CD4-positive, alpha-beta T cell (primary cell): ENCODE measurements at places on chromosomes 7 and 10.

GRCh38 chr7:120272261-120272660 is 714 bp upstream of the KCND2 start:
- DNase-seq: no peak

GRCh38 chr7:49483142-49483541 is 290.3 kb upstream of the VWC2 start:
- no peak for DNase-seq

DNA sequence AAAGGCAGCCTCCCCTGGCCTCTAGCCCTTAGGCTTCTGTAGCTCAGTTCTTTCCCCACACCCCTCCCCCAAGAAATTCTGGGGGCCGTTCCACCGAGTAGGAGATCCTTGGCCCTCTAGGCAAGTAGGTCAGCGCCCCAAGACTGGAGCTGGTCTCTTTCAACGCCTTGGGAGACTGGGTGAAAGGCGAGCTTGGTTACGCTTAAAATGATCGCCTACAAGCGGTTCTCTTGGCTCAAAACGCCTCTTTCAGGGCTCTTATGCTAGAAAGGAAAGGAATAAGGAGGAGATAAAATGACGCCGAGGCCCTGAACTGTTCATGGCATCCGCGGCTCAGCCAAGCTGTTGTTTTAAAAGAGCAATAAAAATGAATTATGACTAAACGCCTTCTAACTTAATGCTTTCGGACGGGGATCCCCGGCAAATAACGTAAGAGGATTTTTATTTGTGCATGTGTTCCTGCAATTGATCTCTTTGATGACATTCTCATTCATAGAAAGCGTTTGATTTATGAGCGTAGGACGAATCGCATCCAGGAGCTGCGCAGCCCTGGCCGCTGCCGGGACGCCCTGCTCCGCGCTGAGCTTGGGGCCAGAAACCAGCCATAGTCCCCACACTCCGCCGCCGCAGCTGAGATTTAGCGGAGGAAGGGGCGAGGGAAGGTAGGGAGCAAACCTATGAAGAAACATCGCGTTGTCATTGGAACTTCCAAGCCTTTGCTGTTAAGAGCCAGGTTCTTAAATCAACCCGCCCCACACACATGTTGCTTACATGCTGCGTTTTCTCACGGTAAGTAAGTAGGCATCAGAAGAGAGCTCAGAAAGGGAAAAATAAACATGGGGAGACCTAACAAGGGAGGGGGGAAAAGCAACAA is 3.0 kb upstream of the HOXA1 start:
- no peak for DNase-seq

DNA sequence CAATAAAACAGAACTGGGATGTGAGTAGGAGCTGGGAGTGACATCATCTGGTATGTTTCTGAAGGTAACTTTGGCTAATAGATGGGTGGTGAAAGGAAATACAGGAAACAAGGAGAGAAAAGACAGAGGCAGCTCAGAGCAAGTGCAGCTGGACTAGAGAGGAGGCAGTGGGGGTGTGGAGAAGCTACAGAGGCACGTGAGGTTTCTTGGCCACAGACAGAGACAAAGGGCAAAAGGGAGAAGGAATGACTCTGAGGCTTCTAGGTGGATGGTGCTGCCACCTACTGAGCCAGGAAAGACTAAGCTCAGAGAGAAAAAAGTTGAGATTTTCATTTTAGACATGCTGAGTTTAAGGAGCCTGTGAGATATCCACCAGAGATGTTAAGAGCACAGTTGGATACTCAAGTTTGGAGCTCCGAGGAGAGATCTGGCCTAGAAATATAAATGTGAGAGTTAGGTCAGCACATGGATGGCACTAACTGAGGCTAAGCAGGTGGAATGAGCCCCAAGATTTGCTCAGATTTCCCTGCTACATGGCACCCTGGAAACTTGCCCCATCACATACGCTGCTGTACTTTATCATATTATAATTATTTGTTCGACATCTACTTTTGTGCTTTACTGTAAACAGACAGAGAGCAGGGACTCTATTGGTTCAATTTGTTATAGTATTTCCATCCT is 293.0 kb upstream of the IMMP2L start:
- no peak for DNase-seq
